NCI-H1417 (cell line): ENCODE measurements at places on chromosomes 2 and 18.
A peak's percentile ranks its signal among the peaks of the same experiment; 100 is the strongest.

- DNase-seq, result peak; percentile 64
Measured at GRCh38 chr18:70499218-70499691, 210.4 kb downstream of the SOCS6 start.

DNA sequence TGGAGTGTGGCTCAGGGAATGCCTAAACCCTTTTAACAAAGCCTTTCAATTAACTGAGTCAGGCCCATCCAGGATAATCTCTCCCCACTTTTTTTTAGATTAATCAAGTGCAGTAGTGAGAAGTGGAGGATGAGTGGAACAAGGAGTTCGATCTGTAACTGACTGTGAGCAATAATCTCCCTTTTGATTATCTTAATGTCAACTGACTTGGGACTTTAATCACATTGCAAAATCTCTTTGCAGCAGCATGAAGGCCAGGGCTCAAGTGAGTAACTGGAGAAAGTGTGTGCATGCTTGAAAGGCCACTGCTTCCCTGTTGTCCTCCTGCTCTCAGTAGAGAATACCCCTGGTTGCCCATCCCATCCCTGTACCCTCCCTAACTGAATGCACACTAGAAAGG, 32.1 kb upstream of the HS6ST1 start:
- no peak for DNase-seq

DNA sequence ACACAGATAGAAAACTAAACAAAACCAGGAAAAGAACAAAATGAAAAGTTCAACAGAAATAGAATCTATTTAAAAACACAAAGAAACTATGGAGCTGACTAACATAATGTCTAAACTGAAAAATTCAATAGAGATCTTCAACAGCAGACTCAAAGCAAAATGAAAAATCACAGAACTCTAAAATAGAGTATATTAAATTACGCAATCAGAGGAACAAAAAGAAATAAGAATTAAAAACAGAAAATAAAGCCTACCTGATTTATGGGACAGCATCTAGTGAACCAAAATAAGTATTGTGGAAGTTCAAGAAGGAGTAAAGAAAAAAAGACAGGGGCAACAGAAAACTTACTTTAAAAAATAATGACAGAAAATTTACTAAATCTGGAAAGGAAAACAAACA, 152.1 kb upstream of the GALNT5 start:
- no peak for DNase-seq

- no peak for DNase-seq
Measured at GRCh38 chr2:205714789-205715720, 32.8 kb downstream of the NRP2 start.

DNA sequence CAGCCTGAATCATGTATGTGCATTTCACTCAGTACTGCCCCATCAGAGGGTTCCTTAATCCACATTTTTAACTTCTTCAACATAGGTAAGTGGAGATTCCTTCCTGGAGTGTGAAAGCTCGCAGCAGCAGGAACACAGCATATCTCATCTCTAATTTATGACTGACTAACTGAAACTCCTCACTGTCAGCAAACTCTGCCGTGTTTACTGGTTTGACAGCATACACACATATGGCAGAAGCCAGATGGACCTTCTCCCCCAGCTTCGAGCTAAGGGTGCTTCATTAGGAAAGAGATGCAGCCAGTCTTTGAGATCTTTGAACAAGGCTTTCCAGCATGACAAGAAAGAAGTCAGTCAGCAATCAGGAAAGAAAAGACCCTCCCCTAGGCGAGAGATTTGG, 200.3 kb upstream of the ACVR2A start:
- DNase-seq, result no peak

- no peak for DNase-seq
Measured at GRCh38 chr2:153823880-153824279, 47.8 kb upstream of the GALNT13 start.

- DNase-seq, result no peak
Measured at GRCh38 chr2:177670791-177671535, 278.4 kb downstream of the AGPS start.

- DNase-seq, result no peak
Measured at GRCh38 chr18:46297621-46298020, 193.4 kb downstream of the HAUS1 start.

GRCh38 chr18:51171223-51171622, 26.3 kb downstream of the MEX3C start:
- DNase-seq, result no peak

DNA sequence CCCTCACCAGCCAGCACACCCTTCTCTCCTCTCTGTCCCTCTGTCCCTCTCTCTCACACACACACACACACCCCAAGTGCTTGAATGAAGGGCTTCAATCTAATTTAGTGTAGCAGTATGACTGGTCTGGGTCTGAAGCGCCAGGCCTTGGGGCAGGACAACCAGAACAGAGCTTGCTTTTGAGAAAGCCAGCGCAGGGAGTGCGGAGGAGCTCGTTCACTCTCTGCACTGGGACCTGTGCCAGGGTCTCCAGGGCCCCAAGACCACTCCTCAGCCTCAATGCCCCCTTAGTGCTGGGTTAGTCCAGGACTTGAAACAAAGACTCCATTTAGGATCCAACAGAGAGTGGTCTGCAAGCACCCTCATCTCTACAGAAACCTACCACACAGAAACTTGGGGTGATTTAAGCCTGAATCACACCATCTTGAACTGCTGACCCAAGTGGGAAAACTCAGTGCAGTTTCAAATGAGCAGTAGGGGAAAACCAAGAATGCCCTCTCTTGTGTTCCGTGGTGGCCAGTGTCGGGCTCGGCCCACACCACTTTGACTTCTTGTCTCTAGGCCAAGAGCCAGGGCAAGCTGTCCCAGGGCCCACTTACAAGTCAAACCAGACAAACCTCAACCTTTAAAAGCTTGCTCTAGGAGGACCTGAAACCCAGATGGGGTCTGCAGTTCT, 66.6 kb upstream of the WIPF1 start:
- no peak for DNase-seq

DNA sequence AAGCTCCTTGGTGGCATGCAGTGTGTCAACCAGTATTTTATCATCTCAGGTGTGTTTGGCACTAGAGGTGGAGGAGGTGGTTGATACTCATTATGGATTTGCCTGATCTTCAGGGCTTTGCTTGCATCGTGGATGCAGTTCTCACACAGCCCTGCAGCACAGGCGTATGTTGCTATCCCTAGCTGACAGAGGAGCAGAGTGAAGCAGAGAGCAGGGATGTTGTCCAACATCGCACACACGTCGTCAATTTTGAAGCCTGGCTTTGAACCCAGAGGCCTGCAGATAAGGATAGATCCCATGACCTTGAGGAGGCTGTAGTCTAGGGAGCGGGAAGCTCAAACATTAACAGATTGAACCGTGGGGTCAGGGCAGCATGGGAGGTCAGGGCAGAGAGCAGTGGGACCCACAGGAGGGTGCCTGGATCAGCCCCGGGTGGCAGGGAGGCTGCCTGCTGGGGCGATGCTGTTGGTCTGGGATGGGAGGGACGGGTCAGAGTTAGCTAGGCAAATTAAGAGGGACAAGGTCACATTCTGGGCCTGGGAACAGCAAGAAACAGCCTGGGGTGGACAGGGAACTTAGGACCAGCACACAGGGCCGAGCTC, 4.2 kb downstream of the RNF144A start:
- DNase-seq, result no peak

GRCh38 chr2:113692698-113693428, 63.6 kb downstream of the SLC35F5 start:
- no peak for DNase-seq

- no peak for DNase-seq
Measured at GRCh38 chr2:43001787-43002468, 209.5 kb upstream of the HAAO start.

- no peak for DNase-seq
Measured at GRCh38 chr2:138244501-138244925, 257.1 kb upstream of the SPOPL start.

- DNase-seq, result peak; percentile 41
Measured at GRCh38 chr2:67304300-67304890, 92.7 kb upstream of the ETAA1 start.

- DNase-seq, result no peak
Measured at GRCh38 chr2:213046431-213046830, 105.0 kb downstream of the IKZF2 start.

DNA sequence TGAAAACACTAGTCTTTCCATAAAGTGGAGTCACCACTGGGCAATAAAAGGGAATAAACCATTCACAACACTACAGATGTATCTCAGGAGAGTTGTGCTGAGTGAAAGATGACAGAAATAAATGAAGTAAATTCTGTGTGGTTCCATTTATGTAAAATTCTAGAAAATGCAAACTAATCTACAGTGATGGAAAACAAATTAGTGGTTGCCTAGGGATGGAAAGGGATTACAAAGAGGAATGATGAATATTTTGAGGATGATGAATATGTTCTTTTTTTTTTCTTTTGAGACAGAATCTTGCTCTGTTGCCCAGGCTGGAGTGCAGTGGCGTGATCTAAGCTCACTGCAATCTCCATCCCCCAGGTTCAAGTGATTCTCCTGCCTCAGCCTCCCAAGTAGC, 123.0 kb downstream of the MAPK4 start:
- DNase-seq, result no peak

- DNase-seq, result peak; percentile 47
Measured at GRCh38 chr2:3313781-3314375, 63.7 kb downstream of the EIPR1 start.

GRCh38 chr2:45691171-45691999, 39.9 kb downstream of the PRKCE start:
- no peak for DNase-seq

- no peak for DNase-seq
Measured at GRCh38 chr2:189008555-189009262, 34.5 kb downstream of the COL3A1 start.

DNA sequence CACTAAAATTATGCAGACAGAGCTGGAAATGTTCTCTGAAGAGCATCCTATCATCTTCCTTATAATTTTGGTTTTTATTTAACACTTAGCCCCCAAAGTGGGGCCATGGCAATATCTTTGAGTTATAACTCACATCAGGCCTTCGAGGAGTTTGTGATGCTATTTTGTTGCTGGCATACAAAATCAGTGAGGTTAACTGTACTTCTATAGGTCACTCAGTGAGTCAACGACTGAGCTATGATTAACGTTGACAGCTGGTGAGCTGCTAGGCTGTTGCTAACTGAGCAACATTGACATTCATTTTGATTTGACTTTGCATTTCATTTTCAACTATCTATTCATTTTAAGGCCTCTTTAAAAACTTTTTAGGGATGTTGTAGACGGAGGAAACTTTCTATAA, 50.0 kb downstream of the GPD2 start:
- DNase-seq, result no peak

DNA sequence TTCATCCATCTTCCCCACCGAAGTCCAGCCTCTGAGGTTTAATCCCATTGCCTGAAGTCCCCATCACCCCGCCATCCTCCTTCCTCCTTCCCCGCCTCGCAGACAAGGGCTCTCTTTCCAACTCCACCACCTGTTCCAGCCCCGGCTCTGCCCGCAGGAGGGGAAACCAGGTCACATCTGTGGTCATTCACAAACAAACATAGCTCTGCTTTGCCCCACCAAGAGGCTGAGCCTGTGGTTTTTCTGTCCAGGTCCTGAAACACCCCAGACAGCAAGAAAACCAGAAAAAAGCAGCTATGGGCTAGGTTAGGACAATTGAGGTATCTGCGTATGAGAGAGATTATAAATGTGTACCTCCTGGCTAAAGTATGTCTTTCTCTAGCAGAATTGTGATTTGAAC, 144.7 kb downstream of the GLI2 start:
- no peak for DNase-seq

DNA sequence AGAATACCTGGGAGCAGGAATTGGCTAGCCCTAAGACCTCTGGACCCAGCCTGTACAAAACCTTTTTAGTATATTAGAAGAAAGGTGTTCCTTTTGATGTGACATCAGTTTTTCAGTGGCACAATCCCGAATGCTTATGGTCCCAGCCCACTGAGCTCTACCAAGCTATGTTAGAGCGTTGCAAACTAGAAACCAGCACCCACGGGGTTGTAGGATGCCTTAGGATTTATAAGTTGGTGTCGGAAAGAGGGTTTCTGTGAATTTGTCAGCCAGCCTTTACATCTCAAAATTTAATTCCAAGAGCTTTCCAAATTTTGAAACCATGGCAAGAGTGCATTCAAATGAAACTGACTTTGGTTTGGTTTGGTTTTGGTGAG, 499 bp upstream of the LMAN1 start:
- DNase-seq, result no peak

GRCh38 chr18:55421615-55422419, 166.2 kb downstream of the TCF4 start:
- DNase-seq, result no peak

GRCh38 chr2:3780477-3781402, 77.4 kb downstream of the DCDC2C start:
- DNase-seq, result peak; percentile 76

- no peak for DNase-seq
Measured at GRCh38 chr2:201715459-201715858, 17.0 kb upstream of the MPP4 start.

GRCh38 chr18:74914648-74915047, 294.3 kb downstream of the PTGR3 start:
- no peak for DNase-seq

DNA sequence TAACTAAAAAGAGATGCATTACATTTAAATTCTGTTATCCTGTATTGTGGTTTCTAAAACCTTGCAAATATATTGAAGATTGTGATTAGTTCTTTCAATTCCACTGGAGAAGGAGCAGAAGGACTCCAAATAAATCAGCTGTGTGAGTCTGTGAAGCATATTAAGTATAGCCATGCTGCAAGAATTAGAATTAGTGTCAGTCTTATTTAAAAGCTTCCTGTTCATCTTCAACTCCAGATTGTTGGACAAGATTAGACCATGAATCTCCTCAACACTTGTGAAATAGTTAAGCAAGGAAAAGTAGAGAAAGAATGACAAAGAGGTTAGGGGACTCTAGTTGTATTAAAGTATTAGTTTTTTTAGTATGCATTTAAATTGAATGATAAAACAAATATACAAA, 92.5 kb upstream of the LRP1B start:
- DNase-seq, result no peak

DNA sequence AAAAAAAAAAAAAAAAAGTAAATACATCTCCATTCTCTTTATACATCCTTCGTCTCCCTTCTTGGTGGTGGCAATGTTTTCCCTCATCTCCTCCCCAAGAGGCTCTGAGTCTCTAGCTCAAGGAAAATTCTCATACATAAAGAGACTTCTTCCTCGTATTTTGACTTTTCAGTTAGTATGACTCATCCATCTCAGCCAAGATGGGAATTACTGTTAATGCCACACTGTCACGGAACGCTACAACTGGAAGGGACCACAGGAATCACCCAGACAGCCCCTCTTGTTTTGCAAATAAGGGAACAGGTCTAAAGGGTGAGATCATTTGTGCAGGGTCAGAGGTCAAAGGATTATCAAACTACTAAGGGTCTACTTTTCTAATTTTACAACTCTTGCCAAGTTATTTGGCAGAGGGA, 19.5 kb downstream of the NFE2L2 start:
- DNase-seq, result no peak
